ENCODE measurements at places on chromosomes 16 and 17.

DNA sequence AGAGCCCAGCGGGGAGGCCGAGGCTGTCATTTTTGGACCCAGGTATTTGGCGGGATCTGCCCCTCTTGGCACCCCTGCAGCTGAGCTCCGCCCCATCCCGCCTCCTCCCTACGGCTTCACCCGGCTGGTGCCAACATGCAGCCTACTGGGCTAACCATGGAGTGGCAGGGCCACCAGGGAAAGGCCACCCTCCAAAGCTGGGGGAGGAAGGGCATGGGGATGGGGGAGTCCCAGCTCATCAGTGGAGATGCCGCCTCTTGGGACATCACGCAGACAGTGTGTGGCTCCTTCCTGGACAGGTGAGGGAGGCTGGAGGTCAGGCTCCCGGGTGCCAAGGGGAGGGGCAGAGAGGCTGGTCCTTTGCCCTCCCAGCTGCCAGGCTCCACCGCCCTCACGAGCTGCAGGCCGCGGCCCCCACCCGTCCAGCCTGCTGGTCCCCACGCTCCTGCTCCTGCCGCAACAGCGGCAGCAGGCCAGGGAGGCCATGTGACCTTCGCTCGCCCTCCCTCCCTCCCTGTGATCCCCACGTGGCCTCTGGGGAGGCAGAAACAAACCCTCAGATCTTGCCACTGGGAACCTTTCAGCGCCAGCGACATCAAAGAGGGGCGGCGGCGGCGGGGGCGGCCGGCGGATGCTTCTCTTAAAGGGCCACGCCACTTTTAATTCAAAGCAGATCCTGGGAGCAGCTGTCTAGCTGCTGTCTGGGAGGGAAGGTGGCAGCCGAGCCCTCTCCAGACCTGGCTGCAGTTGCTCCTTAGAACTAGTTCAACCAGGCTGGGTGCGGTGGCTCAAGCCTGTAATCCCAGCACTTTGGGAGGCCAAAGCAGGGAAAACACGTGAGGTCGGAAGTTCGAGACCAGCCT is 6.8 kb upstream of the NOTUM start:
- peak; percentile 4 for DNase-seq

- DNase-seq: no peak
Observed at GRCh38 chr16:4695473-4696171, 2.3 kb downstream of the NUDT16L1 start.

DNA sequence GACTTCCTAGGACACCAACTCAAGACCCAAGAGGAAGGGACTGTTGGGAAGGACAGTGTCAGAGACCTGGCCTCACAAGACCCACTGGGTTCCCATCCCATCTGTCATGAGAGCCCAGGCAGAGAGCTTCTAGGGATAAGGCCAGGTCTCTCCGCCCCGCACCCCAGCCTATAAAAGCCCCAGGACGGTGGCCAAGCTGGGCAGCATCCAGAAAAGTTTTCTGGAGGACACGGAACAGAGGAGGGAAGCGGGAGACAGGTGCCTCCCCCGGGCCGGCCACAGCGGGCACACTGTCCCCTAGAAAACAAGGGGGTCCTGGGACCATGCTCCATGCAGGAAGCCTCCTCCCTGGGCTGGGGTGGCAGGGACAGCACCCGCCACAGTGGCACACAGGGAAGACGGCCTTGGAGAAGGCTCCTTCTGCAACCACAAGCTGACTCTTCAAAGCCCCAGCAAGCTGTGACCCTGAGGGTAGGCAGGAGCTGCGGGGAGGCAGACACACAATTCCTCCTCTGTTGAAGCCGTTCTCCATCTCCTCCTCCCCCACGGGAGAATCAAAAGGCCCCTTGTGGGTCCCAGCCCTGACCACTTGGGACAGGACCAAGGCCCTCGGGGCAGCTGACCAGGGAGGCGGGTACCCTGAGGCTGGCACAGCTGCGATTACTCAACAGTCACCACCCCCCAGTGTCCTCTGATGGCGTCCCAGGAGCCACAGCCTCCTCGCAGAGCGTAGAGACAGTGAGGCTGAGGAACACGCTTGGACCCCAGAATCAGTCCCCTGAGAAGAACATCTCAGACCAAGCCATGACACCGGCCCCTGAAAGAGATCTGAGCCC is 26.1 kb downstream of the TRPV3 start:
- DNase-seq: no peak

DNA sequence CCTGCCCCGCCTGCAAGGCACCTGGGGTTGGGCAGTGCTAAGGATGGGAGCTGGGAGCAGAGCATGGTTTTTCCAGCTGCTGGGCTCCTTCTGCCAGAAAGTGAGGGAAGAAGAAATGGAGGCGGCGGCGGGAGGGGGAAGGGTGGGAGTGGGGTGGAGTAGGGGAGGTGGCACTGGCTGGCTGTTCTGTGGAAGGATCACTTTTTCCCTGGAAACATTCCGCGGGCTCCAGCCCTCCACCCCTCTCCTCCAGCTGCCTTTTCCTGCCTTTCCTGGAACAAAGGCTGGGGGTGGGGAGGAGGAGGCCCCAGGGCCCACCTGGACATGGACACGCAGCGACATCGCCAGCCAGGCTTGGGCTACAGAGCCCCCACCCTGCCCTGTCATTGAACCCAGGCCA is 41.1 kb downstream of the CFAP20 start:
- no peak for DNase-seq

GRCh38 chr16:11029948-11030347 is 85.6 kb downstream of the CLEC16A start:
- peak; percentile 68 for DNase-seq

DNA sequence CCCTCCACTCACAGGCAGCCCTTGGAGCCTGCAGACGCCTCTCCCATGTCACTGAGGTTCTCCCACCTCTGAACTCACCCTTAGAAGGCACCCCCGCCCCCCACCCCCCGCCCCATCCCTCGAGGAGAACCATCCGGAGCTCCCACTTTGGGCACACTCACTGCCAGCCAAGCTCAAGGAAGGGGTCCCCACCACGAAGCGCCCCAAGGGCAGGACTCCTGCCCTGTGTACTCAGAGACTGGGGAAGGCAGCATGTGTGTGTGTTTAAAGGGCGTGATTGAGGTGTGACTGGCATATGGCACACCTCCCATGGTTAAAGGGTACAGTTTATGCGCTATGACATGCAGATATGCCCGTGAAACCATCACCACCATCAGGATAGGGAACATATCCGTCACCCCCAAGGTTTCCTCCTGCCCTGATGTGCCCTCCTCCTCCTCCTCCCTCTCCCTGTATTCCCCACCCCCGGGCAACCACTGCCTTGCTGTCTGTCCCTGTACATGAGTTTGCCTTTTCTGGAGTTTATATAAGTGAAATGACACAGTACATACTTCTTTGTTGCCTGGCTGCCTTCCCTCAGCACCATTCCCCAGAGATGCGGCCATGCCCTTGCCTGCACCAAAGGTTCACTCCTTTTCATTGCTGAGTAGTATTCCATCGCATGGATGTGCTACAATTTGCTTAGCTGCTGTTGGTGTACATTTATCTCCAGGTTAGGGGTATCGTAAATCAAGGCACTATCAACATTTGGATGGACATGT is 14.0 kb upstream of the RBFOX3 start:
- no peak for DNase-seq

DNA sequence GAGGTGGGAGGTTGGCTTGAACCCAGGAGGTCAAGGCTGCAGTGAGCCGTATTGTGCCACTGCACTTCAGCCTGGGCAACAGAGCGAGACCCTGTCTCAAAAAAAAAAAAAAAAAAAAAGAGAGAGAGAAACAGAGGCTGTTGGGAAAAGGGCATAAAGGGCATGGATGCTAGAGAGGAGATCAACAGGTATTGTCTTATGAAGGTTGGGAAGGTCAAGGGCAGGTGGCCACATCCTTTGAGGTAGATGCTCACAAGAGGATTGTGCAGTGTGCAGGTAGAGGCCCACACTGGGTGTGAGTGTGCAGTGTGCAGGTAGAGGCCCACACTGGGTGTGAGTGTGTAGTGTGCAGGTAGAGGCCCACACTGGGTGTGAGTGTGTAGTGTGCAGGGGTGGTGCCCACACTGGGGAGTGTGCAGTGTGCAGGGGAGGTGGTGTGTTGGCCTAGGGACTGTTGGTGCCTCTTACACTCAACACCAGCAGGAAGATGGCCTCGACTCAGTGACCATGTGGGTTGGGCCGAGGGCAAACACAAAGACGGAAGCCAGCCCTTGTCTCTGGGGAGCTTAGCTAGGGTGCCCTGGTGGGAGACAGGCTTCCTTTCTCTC is 404.9 kb upstream of the TNRC6C start:
- no peak for DNase-seq

GRCh38 chr17:30808785-30809286 is 15.7 kb downstream of the CRLF3 start:
- no peak for DNase-seq

GRCh38 chr16:66598111-66598510 is 6.4 kb upstream of the CMTM3 start:
- DNase-seq: no peak

- peak; percentile 17 for DNase-seq
Observed at GRCh38 chr16:10188236-10188635, 6.0 kb upstream of the GRIN2A start.

GRCh38 chr16:48565752-48566151 is 44.2 kb downstream of the N4BP1 start:
- no peak for DNase-seq

- DNase-seq: no peak
Observed at GRCh38 chr17:28136923-28137322, 94.4 kb downstream of the NLK start.
